T47D (cell line): ENCODE measurements at places on chromosomes 6 and 20.

GRCh38 chr6:37966801-37967200 is 147.3 kb downstream of the ZFAND3 start:
- DNase-seq = no peak

DNA sequence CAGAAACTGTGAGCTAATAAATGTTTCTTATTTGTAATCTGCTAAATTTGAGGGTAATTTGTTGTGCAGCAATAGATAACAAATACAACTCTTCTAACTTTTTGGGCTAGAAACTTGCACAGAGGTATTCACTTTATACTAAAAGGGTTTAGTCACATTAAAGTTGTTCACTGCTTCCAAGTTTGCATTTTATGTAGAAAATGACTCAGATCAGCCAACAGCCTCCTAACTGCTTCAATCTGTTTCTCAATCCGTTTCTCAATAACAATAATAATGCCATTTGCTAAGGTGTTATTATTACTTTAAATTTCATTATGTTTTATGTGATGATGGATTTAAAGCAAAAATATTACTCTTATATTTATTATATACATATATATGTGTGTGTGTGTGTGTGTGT is 213.9 kb downstream of the CENPW start:
- DNase-seq = no peak

DNA sequence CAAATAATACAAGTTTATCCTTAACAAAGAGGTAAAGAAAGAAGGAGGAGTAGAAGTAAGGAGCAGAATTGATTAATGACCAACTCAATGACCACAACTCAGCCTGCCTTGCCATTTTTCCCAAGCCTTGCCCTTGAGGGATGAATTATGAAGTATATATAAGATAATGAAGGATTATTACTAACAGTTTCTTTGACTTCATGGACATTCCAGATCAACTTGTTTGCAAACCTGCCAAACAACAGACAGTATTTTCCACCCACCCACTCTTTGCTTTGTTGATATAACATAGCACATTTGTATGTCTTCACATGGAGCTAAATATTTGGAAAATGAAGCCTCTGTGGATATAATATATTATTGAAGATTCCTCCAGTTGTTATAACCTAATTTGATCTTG is 9.9 kb upstream of the C6orf141 start:
- peak; percentile 58 for DNase-seq

DNA sequence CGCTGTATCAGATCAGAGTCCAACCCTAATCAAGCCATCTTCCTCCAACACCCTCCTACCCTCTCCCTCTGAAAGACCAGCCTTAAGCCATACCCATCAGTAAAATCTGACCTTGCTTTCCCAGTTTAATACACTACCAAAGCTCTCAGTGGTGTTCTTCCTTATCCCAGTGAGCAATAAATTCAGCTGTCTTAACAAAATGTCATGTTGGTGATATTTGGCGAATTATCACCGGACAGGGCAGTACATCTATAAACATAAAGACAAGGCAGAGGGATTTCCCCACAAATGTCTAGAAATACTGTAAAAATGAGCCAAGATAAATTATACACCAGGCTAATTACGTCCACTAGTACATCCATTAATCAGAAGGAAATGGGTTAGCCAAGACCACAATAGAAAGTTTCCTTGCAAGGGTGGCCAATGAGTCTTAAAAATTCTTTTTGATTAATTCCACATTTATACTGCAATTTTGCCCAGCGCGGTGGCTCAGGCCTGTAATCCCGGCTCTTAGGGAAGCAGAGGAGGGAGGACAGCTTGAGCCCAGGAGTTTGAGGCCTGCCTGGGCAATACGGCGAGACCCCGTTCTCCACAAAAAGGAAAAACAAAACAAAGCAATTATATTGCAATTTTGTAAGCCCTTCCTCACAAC is 905 bp downstream of the RARS2 start:
- no peak for DNase-seq

- no peak for DNase-seq
These were observed 133.4 kb upstream of the CDH4 start for GRCh38 chr20:61118429-61119224.

GRCh38 chr20:719816-720215 is 44.2 kb upstream of the SCRT2 start:
- DNase-seq = no peak

GRCh38 chr6:166167258-166167731 is 356 bp downstream of the TBXT start:
- no peak for DNase-seq

DNA sequence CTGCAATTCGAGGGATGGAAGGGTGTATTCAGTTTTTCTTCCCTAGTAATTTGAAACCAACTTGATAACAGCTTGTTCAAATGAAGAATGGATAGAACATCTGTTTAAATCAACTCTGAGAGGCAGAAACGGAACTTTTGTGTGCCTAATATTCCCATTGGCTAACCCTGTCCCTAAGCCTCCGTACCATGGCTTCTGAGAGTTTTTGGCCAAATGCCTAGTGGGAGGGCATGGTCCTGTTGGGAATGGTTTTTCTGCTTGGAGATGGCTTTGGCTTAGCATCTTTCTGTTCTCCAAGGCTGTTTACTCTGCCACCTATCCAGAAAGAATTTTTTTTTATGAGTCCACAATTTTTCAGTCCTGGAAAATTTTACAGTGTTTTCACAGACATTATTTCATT is 126.7 kb upstream of the MLIP start:
- no peak for DNase-seq

GRCh38 chr20:29878281-29878741 is 1379.2 kb upstream of the DEFB115 start:
- DNase-seq = peak; percentile 95

- DNase-seq = no peak
These were observed 23.6 kb upstream of the ARMC12 start for GRCh38 chr6:35713006-35713767.

- DNase-seq = no peak
These were observed 65.8 kb downstream of the E2F3 start for GRCh38 chr6:20467437-20467836.

- DNase-seq = no peak
These were observed 2.2 kb upstream of the CSTL1 start for GRCh38 chr20:23437126-23437899.

DNA sequence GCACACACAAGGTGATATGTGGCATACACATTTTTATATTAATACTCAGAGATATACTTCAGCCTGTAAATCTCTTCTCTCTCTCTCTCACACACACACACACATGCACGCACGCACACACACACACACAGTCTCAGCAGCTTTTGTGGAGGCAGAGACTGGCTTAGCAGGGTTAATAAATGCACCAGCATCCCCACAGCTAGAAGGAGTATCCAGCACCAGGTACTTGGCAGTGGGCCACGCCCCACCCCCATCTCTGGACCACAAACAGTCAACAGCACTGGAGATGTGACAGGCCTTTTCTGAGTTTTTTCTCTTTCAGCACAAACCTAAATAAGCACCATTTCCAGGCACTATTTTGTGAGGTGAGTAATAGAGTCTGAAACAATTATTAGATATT is 47.3 kb upstream of the LRFN2 start:
- no peak for DNase-seq

DNA sequence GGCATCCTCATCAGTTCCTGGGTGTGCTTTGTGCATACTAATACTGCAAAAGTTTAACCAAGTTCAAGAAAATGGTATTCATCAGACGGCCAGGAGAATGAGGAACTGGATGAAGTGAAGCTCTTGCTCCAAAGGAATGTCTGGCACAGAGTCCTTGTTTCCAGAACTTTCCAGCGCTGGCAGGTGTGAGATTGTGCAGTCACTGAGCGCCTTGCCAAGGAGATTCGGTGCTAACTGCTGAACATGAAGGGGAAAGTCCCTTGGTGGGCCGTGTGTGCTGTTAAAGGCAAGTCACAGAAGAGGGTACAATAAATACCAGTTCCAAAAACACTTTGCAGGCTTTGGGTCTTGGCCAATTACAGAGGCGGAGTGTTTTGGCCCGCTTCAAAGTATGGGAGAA is 262.3 kb upstream of the SOX4 start:
- DNase-seq = no peak

- no peak for DNase-seq
These were observed 141.7 kb upstream of the CARMIL1 start for GRCh38 chr6:25137480-25137879.

DNA sequence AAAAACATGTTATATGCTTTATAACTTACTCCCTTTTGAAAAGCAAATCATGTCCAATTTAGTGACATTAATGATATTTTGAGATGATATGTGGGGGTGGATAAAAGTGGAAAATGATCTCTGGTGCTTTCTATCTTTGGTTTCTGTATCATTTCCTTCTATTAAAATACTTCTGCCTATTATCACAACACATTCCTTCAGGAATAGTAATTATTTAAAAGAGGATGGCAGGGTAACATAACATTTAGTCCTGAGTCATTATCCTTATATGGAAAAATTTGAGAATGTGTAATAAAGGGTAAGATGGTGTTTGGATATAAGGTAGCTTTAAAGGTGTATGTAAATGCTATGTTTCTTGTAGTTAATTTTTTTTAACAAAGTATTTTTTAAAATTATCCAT is 657.7 kb downstream of the PHF3 start:
- DNase-seq = no peak

GRCh38 chr6:75922226-75922625 is 150.2 kb downstream of the IMPG1 start:
- no peak for DNase-seq

- DNase-seq = no peak
These were observed 21.3 kb downstream of the LAMA5 start for GRCh38 chr20:62345681-62346370.

- DNase-seq = no peak
These were observed 747.2 kb downstream of the KHDRBS2 start for GRCh38 chr6:61538801-61539200.

DNA sequence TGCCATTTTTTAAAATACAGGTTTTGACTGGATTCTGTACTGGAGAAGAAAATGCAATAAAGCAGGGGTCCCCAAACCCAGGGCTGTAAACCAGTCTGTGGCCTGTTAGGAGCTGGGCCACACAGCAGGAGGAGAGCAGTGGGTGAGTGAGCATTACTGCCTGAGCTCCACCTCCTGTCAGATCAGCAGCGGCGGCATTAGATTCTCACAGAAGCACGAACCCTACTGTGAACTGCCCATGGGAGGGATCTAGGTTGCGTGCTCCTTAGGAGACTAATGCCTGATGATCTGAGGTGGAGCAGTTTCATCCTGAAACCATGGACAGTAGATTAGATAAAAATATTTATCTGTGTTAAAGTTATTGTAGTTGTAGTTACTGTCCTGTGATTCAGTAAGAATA is 21.1 kb upstream of the FBXO9 start:
- DNase-seq = no peak

DNA sequence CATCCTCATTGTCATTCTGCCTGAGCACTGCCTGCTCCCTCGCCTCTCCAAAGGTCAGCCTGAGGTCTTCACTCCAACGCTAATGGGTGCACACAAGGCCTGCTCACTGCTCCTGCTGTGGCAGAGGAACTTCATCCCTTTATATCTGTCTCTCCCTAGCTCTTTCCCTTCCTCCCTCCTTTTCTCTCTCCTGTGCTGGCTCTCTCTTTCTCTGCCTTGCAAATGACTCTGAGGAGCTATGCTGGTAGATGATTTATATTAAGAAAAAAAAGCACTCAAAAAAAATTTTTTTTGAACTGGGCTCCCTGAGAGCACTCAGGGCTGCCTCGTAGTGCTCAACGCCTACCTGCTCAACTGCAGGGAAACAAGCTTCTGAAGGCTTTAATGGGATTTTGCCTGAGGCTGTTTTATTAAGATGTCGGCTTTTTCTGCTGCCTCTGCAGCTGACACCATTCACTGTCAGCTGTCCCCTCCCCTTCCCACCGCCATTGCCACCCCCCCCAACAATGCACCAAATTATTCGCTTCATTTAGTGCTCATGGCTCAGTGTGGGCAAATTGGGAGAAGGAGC is 137.7 kb upstream of the DEFB112 start:
- no peak for DNase-seq
